ENCODE measurements at places on chromosomes 7 and 10.
A peak's percentile ranks its signal among the peaks of the same experiment; 100 is the strongest.

DNA sequence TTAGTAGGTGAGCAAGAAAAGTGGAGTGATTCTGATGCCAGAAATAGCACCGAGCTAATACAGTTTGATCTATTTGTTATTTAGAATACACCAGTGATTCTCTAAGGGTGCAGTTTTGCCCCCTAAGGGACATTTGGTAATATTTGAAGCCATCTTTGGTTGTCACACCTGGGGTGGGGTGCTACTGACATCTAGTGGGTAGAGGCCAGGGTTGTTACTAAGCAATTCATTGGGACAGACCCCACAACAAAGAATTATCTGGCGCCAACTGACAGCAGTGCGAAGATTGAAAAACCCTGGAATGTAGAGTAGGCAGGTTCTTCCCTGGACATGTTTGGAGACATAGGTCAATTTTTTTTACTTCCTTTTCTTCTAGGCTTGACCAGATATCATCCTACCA, 14.6 kb downstream of the PALS2 start:
- no peak for DNase-seq

- DNase-seq = no peak
Observed at GRCh38 chr10:52348037-52348564, 34.0 kb downstream of the DKK1 start.

- DNase-seq = no peak
Observed at GRCh38 chr10:104025524-104025923, 58.6 kb downstream of the SLK start.

- DNase-seq = no peak
Observed at GRCh38 chr10:13402021-13402420, 53.9 kb upstream of the SEPHS1 start.

GRCh38 chr10:80436446-80437098, 17.5 kb upstream of the TSPAN14 start:
- no peak for DNase-seq

- DNase-seq = no peak
Observed at GRCh38 chr7:23915236-23915635, 205.2 kb downstream of the STK31 start.

- no peak for DNase-seq
Observed at GRCh38 chr10:132855889-132856288, 69.9 kb upstream of the NKX6-2 start.

DNA sequence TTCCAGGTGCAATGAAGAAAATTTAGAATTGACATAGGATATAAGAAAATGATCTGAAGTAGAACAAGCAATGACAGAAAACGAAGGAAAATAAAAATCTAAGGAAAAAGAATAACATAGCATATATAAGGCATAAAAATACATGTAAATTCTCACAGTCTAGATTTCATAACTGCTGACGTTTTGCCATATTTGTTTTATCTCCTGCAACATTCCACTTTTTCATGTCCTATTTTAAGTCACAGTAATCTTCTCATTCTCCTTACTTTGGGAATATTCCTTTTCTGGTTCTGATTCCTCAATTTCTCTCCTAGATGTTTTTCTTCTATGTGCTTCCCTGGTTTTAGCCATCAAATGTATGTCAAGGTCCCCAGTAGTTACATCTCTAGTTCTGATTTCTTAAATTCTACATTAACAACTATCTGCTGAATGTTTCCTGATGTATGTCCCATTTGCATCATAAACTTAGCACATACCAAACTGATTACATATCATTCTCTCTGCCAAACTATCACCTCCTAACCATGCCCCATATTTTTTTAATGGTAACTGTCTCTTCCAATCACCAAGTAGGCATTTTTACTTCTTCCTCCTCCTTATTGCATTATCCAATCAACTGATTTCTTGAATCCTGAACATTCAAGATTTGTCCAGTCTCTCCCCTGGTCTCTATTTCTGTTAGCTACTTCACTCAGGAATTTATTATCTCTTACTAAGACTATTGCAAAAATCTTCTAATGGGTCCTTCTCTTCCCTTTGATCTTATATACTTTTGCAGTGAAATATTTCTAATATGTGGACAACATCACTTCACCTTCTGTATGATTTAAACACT, 171.3 kb downstream of the DNAJC1 start:
- no peak for DNase-seq

GRCh38 chr7:34780546-34780945, 122.5 kb downstream of the NPSR1 start:
- no peak for DNase-seq

- no peak for DNase-seq
Observed at GRCh38 chr7:122736183-122736582, 33.5 kb upstream of the RNF148 start.

DNA sequence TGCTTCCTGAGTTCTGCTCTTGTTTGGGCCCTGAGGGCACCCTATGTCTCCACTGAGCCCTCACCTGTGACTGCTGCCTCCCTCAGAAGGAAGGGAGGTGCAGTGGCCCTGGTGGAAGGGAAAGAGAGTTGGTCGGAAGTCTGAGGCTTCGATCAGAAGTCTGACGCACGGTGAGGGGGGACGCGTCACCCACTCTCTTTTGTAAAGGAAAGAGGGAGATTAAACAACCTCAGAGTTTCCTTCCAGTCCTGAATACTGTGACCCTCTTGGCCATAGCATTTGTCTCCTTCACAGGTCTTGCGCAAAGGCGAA, 31.4 kb upstream of the TRIM8 start:
- peak; percentile 36 for DNase-seq

GRCh38 chr7:85376589-85376988, 189.7 kb upstream of the SEMA3D start:
- no peak for DNase-seq

GRCh38 chr10:68792115-68792514, 35.2 kb upstream of the STOX1 start:
- DNase-seq = no peak

DNA sequence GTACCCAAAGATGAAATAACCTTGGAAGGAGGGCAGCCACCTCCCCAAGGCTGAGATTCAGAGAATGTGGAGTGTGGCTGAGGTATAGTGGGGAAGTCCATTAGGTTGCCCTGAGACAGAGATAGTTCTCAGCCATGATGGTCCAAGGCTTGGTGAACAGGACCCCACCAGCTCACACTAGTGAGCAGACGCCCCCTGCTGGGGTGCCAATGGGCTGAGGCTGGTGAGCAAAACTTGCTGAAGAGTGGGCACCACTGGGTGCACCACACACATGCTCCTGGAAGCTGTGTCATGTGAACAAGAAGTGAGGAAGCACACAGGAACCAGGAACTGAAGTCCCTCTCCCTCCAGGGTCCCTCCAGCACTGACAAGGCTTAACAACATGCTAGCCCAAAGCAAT, 8.9 kb downstream of the FBXL13 start:
- DNase-seq = peak; percentile 8

- no peak for DNase-seq
Observed at GRCh38 chr10:119483001-119483400, 59.5 kb downstream of the RGS10 start.

GRCh38 chr10:128156999-128157755, 31.0 kb upstream of the MKI67 start:
- no peak for DNase-seq

GRCh38 chr7:17234398-17235031, 63.9 kb upstream of the AHR start:
- DNase-seq = peak; percentile 41

- no peak for DNase-seq
Observed at GRCh38 chr10:63446716-63447440, 18.9 kb downstream of the JMJD1C start.

GRCh38 chr10:85603151-85603940, 763.2 kb downstream of the GRID1 start:
- DNase-seq = no peak

DNA sequence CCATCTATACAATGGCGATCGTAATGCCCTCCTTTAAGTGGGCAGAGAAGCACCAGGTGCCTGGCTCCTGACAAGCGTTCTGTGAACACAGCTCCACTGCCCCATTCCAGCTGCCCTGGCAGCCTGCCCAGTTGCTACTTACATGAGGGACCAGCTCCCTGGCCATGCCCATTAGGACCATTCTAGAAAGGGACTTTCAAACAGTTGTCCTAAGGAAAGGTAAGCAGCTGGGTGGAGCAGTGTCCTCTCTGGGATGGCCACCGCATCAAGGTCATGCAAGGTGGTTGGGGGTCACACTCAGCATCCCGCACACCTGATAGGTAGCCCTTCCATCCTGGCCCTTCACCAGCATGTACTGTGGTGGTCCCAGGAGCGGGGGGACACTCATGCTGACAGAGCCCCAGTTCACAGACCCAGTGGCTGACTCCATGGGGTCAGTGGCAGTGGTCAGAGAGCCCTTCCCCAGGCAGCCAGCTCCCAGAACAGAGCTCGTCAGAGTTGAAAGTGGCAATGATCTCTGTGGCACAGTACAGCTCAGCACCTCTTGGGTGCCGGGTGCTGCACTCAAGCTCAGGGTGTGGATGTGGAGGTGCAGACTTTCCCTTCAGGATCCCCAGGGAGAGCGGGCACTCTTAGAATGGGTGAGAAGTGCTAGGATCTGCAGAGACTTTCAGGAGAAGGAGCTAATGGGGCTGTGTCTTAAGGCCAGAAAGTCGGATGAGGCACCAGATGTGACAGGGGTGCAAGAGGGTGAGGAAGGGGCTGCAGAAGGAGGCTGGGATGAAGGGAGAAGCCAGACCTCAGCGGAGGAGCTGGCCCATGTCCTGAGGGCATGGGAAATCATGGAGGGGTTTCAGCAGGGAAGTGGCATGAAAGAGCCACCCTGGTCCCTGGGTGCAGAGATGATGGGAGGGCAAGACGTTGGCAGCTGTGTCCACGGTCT, 10.9 kb downstream of the MMRN2 start:
- no peak for DNase-seq

DNA sequence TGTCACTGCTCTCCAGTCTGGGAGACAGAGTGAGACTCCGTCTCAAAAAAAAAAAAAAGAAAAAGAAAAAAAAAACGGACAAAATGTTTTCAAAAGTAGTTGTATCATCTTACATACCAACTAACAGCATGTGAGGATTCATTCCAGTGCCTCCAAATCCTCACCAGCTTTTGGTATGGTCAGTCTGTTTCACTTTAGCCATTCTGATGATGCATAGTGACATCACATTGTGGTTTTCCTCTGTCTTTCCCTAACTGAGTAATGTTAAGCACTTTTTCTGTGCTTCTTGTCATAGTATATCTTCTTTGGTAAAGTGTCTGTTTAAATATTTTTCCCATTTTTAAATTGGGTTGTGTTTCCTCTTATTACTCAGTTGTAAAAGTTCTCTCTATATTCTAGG, 251.4 kb upstream of the CTBP2 start:
- DNase-seq = no peak

DNA sequence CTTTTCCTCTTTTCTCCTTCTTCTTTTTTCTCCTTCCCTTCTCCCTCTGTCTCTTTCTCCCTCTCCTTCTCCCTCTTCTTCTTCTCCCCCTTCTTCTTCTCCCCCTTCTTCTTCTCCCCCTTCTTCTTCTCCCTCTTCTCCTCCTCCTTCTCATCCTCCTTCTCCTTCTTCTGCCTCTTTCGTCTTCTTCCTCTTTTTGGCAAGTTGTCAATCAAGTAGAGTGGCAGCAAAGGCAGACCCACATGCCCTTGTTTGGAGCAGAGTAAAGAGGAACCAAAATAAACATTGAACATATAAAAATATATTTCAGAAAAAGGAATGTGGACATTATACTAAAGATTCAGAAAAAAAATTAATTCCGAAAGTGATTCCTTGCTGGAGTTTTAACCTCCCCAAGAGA, 59.6 kb upstream of the ZNF33B start:
- DNase-seq = no peak

GRCh38 chr10:105239311-105240219, 598.5 kb downstream of the SORCS3 start:
- no peak for DNase-seq

DNA sequence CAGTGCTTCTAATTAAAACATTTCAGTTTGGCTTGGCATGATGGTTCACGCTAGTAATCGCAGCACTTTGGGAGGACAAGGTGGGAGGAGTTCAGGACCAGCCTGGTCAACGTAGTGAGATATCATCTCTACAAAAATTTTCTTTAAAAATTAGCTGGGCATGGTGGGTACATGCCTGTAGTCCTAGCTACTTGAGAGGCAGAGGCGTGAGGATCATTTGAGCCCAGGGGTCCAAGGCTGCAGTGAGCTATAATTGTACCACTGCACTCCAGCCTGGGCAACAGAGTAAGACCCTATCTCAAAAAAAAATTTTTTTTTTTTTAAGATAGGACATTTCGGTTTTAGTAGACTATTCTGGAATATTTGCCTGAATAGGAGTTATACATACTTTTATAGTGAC, 12.4 kb downstream of the HBP1 start:
- no peak for DNase-seq

DNA sequence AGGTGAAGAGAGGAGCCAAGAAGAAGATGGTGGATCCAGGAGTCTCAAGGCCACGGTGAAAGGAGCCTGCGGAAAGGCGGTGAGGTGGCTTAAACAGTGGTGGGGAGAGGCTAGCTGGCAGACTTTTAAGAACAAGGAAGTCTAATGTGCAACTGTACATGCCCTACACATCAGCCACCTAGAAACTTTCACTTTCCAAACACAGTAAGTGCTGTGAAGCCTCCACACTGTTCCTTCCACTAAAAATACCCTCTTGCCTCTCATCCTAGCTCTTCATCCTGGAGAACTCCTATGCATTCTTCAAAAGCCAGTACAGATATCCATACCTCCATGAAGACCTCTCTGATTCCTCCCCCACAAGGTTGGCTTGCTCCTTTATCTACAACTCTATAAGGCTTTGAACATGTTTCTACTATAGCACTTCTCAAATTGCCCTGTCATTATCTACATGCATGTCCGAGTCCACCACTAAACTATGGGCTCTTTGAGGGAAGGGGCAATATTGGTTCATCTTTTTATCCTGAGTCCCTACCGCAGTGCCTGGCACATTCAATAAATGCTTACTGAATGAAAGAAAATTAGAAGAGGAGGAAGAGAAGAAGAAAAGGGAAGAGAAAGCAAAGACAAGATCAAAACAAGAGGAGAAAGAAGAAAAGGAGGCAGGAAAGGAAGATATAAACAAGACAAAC, 54.2 kb downstream of the DNAJC12 start:
- DNase-seq = no peak

DNA sequence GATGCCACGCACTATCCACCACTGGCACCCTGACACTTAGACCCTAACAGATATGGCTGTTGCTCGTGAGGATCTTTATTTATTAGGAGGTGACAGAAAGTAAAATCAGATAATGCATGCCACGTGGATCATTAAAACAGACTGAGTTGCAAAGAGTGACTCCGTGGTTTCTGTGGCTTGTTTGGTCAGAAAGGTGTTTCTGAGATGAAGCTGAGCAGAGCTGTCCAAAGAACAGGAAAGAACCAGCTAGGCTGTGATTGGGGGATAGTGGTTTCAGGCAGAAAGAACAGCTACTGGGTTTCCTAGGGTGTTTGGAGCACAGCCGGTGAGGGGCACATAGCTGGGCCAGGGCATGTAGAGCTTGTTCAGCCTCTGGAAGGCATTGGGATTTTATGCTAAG, 34.4 kb downstream of the CSGALNACT2 start:
- DNase-seq = no peak

DNA sequence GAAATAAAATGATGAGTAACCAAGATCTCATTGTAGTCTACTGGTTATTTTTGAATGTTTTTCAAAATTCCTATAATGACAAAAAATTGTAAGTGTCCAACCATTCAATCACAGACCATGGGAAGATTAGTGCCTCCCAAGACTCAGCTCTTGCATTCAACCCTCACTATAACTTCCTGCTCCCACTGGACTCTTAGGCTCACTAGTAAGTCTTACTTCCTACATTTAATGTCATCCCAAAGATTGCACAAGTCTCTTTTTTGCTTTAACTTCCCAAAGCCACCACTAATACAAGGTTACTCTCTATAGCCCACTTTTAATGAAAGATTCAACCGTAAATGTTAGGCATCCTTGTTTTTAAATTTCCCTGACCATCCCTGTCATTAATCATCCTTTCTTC, 111.9 kb upstream of the NRBF2 start:
- no peak for DNase-seq
